CMK (cell line): ENCODE measurements at places on chromosomes 13 and 19.

- no peak for DNase-seq
These were observed 64.6 kb upstream of the RAP2A start for GRCh38 chr13:97369261-97369893.

GRCh38 chr19:1691589-1692290, 39.3 kb upstream of the TCF3 start:
- no peak for DNase-seq

- no peak for DNase-seq
These were observed 73.2 kb upstream of the MEDAG start for GRCh38 chr13:30832845-30833332.

DNA sequence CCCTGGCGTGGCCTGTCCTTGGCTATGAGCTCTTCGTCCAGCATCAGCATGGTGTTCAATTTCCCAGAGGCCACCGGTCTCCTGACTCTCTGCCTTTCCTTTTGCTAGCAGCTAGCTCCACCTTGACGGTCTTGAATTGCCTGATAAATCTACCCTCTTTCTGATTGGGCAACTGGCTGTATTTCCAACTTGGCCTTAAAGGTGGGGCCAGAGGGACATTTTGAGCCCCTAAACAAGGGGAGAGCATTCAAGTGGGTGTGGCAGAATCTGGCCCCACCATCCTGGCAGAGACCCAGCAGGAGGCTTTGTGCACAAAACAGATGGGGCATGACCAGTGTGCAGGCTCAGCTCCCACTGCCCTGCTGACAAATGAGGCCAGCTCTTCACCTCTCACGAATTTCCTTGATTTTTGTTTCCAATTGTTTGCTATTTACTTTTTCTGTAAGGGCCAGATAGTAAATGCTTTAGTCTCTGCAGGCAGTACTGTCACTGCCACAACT, 148.9 kb upstream of the VSTM2B start:
- no peak for DNase-seq

DNA sequence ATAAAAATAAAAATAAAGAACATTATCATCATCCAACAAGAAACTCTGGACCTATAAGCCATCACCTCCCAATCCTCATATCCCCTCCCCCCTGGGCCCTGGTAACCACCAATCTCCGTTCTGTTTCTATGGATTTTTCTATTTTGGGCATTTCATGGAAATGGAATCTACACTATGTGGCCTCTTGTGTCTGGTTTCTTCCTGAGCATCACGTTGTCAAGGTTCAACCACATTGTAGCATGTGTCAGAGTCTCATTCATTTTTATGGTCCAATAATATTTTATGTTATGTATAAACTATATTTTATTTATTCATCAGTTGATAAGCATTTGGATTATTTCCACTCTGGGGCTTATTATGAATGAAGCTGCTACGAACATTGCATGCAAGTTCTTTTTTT, 26.9 kb downstream of the SULT2B1 start:
- DNase-seq, result no peak

DNA sequence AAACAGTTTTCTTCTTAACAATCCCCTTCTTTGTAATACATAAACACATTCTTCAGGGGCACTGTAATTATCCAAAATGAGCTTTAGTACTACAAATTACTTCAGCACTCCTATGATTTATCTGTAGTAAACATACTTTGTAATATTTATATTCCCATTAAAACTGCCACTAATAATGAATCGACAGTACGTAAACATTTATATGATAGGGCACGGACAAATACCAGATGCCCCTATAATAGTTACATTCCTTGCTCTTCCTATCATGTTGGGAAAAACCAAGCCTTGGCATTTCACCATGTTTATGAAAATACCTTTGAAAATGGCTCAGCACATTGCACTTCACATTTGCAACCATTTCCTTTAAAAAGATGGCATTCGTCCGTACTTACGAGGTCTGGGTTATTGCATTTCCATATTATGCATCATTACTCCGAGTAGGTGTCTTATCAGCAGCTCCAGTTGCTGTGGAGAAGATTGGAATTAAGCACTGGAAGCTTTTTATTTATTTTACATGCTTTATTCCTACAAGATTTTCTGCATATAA, 1043.4 kb downstream of the DIAPH3 start:
- DNase-seq, result no peak

- no peak for DNase-seq
These were observed 406.2 kb downstream of the EFNB2 start for GRCh38 chr13:106129273-106129672.

GRCh38 chr19:30851646-30852045, 479.5 kb downstream of the ZNF536 start:
- no peak for DNase-seq

DNA sequence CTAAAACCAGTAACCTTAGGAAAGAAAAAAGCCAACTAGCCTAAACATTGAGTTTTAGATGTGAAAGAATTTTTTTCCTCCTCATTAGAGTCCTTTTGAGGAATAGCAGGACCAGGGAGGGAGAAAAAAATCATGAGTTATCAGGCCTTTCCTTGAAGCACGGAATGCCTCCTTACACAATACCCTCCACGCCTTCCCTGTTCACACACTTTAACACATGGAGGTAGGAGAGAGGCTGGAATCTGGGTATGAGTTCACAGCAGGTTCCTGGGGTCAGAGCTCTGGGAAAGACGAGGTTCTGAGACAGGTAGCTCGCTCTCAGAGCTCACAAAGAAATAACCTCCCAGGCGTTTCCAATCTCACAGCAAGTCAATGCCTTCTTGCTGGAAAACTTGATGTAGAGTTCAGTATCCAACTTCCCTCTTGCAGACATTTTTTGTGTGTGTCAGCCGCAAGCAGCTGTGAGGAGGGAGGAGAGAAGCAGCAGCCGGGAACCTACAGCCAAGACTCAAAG, 716 bp downstream of the ZNF573 start:
- peak; percentile 38 for DNase-seq

DNA sequence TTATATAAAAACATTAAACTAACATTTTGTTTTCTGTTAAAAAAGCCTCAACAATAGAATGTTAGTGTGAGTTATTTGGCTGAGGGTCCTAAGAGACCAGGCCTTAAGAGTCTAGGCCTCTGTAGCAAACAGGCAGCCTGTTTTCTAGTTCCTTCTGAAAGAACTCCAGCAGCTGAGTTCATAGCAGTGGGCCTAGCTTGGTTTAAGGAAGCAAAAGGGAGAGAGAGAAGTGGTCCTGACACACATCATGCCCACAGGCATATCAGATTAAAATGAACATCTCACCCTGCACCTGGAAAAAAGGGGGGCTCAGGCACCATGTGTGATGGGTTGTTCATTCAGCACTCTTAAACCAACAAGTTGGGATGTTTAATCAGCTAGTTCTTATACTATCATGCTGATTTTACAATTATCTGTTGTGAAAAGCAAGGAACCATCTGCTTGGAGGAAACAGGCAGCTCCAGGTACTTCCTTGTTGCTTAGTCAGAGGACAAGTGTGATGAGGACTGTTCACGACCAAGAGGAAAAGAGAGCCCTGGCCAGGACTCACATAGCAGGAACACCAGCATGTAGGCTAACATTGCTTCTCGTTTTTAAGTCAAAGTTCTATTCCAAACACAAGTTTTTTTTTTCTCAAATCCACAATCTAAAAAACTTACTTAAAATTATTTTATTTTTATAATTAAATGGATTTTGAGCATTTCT, 81.3 kb upstream of the FRY start:
- DNase-seq, result no peak

DNA sequence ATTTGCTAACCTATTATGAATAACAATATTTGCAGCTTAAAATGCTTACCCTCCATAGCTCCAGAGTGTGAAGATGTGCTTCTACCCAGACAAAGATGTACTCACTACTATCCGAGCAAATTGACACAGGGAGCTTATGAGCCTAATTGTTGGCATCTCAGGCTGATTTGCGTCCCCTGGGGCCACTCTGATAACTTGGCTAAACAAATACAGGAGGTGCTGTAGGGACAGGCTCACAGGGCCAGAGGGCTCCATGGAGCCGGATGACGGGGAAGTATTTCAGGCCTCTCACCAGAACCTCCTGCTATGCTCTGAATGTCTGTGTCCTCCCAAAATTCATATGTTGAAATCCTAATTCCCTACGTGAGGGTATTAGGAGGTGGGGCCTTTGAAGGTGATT, 26.7 kb upstream of the C19orf12 start:
- no peak for DNase-seq

- no peak for DNase-seq
These were observed 94.5 kb downstream of the RAP2A start for GRCh38 chr13:97528518-97528917.

DNA sequence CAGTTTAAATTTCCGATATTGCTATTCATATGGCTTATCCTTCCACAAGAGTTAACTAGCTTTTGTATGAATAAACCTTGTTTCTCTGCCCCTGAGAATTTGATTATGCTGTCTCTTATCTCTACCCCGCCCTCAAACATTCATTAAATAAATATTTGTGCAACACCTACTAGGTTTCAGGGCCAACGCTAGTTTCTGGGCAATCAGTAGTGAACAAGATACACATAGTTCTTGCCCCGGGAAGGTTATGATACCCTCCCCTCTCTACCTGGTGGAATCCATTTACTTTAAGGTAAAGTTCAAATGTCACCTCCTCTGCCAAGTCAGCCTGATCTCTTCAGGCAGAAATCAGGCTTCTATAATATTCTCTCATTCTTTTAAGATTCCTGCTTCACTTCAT, 16.6 kb upstream of the USP12 start:
- no peak for DNase-seq

DNA sequence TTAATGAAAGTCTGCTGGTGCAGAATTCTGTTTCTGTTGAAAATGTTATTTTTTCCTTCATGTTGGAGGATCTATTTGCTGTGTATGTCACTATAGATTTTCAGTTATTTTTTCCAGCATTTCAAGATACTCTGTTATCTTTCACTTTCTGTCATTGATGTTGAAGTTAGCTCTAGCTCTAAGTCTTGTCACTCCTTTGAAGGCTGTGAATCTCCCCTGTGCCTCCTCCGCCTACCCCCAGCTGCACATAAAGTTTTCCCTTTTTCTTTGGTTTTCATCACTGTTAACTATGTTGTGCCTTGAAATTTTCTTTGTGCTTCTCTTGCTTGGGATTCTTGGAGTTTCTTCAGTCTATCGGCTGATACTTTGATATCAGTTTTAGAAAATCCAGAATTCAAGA, 20.8 kb downstream of the URI1 start:
- no peak for DNase-seq

DNA sequence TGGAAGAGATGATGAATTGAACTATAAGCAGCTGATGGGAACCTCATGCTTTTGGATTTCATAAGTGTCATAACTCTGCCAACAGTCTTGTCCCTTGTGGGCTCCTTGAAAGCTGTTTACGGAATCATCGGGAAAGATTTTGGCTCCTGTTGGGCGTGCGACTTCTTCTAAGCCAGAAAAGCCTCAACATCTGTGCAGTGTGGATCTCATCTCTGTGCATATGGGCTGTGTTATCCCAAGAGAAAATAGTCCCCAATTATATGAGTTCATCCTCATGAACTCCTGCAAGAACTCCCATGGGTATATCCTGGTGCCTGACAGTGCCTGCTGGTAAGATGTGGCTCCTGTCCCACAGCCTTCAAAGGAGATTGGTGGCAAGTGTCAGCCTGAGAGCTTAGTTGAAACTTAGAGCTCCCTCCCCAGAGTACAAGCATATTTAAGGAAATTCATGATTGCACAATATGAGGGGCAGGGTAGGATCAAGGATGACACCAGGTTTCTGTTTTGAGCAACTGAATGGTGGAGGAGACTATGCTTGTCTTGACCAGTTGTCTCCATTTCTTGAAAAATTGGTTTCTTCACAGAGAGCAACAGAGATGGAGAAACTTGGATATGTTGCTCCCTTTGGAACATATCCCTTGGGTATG, 243.5 kb downstream of the ITGBL1 start:
- no peak for DNase-seq

DNA sequence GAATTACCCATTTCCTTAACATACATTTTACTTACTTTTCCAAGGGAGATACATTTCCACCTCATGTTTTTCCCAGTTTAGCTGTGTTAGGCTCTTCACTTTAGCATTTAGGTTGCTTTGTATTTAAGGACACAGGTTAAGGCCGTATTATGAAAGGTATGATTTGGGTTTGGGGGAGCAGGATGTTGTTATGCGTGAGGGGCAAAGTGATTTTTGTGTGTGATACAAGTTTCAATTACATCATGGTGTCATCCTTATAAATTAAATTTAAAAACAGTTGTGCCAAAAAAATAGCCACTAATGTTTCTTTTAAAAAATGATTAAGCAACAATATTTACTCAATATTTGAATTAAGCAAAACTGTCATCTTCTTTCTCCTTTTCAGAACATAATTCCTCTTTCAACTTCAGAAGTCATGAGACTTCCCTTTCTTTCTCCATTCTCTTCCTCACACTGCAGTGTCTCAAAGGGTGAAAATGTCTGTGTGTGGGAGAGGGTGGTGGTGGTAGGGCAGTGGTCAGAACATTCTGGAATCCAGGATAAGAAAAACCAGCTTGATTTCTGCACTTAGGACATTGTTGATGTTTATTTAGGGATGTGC, 126.2 kb downstream of the KCNRG start:
- no peak for DNase-seq

GRCh38 chr13:112984954-112985802, 16.2 kb downstream of the MCF2L start:
- no peak for DNase-seq

DNA sequence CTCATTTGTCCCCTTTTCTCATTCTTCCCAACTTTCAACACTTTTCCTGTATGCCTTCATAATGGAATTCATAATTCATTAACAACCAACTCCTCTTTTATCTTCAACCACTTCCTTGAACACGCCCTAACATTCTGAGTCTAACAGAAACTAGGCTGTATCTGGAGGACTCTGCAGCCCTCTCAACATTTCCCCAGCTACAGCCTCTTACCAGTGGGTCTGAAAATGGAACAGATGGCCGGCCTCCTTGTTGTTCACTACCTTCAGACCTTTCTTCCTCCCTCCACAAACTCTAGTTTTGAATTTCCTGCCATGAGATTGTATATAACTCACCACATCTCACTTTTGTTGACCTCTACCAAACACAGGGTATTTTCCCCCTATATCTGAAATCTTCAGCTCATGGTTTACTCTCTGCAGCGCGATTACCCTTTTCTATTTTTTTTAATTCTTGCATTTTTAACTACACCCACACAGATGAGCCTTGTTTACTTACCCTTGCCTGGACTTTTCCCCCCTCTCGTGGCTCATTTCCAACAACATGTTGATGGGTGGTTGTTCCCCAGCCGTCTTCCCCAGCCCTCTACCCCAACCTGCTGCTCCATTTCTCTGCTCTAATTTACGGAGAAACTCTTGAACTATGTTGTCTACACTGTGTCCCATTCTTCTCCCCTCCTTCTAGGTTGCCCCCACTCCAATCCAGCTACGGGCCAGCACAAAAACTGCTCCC, 846 bp downstream of the ZNF790 start:
- DNase-seq, result peak; percentile 22

DNA sequence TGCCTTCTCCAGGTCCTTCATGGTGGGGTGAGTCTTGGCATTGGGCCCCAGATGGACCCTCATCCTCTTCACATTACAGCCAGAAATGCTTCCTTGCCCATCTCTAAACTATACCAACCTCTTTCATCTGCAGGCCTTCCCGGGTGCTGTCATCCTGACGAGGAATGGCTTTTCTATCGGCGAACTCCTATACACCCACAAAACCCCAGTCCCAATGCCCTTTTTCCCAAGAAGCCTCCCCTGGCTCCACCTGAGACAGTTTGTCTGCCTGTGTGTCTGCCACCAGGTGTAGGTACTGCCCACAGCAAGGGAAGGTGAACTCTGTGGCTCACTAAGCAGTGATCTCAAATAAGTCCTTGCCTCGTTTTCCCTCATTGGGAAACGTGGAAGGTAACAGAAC, 55.3 kb downstream of the PTPRS start:
- DNase-seq, result no peak
